ENCODE measurements at places on chromosomes 13 and 19.

DNA sequence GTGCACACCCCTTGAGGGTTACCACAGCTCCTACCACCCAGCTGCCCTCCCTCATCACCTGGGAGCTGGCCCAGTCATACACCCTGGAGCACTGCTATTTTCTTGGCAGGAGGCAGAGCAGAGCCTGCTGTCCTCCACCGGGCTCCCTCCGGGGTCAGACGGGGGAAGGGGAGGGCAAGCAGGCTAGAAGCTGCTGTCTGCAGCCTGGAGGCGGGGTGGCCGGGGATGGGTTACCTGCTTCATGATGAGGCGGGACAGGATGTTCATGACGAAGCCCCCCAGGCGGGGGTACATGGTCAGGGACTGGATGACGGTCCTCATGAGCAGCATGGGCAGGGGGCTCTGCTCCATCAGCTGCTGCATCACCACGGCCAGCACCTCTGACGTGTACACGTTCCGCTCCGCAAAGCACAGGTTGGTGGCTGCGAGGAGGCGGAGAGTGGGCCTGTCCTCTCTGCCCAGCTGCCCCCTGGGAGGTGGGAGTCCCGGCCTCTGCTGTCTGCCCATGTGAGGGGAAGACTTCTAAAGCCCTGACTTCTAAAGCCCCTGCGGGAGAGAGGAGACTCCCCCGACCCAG, 2.7 kb upstream of the RSPH6A start:
- no peaks in the 10 kb centered on the region for H3K27me3 ChIP-seq
- H3K4me1 ChIP-seq, result peaks cover 33% of the 10 kb centered on the region
- no peak overlapping the region for H3K4me3 ChIP-seq
- DNase-seq, result no peak
- H3K36me3 ChIP-seq, result peaks cover 68% of the 10 kb centered on the region

DNA sequence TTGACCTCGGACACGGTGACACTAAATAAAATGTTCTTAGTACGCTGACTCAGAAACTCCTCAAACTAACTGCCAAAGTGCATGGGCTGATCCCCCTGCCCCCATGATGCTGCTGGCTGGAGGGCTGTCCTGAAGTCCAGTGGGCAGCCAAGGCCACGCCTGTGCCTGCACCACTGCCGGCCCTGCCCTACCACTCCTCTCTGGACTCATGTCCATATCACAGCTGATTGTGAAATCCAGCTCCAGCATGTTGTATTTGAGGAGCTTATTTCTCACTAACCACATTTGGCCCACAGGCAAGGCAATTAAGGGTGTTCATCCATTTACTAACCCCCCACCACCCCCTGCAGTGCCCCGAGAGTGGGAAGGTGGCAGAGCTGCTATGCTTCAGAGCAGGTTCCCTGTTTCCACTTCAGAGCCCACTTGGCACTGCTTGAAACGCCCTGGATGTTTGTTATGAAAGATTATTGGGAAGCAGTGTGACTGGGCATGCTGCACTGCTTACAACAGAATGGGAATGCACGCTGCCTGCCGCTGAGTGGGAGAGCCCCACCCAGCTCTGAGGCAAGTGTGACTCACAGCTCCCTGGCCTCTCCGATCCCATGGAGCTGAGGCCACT, 114.0 kb downstream of the UQCRFS1 start:
- H3K27me3 ChIP-seq, result no peaks in the 10 kb centered on the region
- H3K4me3 ChIP-seq, result no peak overlapping the region
- no peak for DNase-seq

GRCh38 chr13:109151696-109152095, 522.3 kb downstream of the MYO16 start:
- no peaks in the 10 kb centered on the region for H3K27me3 ChIP-seq
- H3K36me3 ChIP-seq, result no peaks in the 10 kb centered on the region
- no peak for DNase-seq
- H3K4me3 ChIP-seq, result no peak overlapping the region
- no peak overlapping the region for H3K27ac ChIP-seq

- no peak overlapping the region for H3K27ac ChIP-seq
- peaks cover 51% of the 10 kb centered on the region for H3K4me1 ChIP-seq
- DNase-seq, result no peak
These were observed 545 bp downstream of the NACC1 start for GRCh38 chr19:13118424-13119193.

DNA sequence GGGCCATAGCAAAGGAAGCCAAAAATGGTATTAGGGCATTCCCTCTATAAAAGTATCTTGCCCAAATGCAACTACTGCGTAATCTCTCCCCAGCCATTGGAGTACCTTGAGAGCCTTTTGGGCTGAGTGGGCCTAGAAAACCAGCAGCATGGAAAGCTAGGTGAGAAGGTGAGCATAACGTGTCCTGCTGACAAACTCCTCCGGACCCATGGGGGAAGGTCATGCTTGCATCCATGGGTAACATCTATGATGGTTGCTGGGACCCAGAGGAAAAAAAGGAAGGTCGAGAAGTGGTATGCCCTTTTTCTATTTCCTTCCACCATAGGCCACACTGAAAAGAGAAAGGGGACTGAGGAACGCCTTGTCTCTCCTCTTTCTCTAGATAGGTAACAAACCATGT, 57.4 kb downstream of the ZNF728 start:
- DNase-seq, result peak; percentile 5
- H3K27ac ChIP-seq, result no peak overlapping the region
- H3K4me3 ChIP-seq, result no peak overlapping the region
- H3K4me1 ChIP-seq, result no peaks in the 10 kb centered on the region
- H3K36me3 ChIP-seq, result no peaks in the 10 kb centered on the region

DNA sequence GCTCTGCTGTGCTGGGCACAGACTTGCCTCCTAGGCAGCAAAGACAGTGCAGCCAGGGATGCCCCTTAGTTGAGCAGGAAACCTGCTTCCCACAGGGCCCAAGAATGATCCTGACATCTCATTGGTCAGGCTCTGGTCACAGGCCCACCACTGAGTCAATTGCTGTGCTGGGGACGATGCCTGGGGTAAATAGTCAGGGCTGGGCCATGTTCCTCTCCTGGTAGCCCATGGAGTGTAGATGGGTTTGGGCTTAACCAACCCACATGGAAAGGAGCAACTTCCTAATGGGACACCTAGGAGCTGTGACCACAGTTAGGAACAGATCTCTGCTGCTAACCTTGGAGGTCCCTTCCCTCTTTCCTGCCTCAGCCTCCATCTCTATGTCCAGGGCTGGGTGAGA, 212.5 kb upstream of the ZNF536 start:
- no peaks in the 10 kb centered on the region for H3K27me3 ChIP-seq
- no peak overlapping the region for H3K4me3 ChIP-seq
- no peak for DNase-seq

GRCh38 chr13:51193387-51193786, 28.8 kb upstream of the FAM124A start:
- H3K36me3 ChIP-seq, result no peaks in the 10 kb centered on the region
- H3K27me3 ChIP-seq, result no peaks in the 10 kb centered on the region
- H3K27ac ChIP-seq, result no peak overlapping the region
- no peak overlapping the region for H3K4me3 ChIP-seq
- H3K4me1 ChIP-seq, result no peaks in the 10 kb centered on the region
- no peak for DNase-seq

DNA sequence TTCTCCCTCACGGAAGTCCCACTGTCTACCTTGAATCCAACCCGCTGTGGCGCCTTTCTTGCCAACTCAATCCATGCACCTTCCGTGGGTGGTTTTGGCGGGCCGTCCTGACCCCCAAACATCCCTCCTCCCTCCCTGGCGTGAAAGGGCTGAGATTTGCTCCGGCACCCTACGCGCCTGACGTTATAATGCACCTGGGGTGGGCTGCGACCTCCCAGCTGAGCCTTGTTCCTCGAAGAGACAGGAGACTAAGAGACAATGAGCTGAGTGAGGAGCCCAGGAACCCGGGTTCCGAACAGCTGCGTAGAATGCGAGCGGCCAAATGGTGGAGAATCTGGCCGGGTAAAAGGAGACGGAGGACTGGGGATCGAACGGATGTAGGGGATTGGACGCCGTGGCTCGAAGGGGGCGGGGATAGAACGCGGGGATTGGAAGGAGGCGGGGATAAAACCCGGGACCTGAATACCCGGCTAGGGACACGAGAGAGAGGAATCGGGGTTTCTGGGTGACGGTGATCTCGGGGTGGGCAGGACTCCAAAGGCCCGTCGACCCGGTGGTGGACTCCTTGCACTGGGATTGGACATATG, at the start of gene CPT1C:
TSS of gene CPT1C (plus strand) at position 461 of the 587 bp plus-strand sequence. CDS start 1,137 bp downstream, outside the sequence.
- peak within 1 kb of the TSS; percentile 87 for H3K27ac ChIP-seq
- peaks cover 6% of the 10 kb centered on the region for H3K27me3 ChIP-seq
- peak; percentile 99 for DNase-seq
- peak within 1 kb of the TSS; percentile 73 for H3K4me3 ChIP-seq
- peaks cover 57% of the 10 kb centered on the region for H3K36me3 ChIP-seq
- H3K4me1 ChIP-seq, result peaks cover 47% of the 10 kb centered on the region

DNA sequence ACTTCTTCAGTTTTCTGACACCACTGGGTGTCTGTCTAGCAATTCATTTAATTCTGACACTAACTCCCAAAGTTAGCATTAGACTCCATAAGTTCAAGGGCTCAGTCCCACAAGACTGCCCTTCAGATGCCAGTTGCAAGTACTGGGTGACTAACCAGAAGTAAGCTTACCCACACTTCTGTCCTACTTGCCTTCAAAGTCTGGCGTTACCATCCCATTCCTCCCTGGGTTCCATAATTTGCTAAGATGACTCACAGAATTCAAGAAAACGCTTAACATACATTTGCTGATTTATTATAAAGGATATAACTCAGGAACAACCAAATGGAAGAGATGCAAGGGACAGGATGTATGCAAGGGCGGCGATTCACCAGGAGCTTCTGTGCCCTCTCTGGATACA, 45.5 kb upstream of the NPAS1 start:
- H3K27ac ChIP-seq, result no peak overlapping the region
- H3K4me3 ChIP-seq, result no peak overlapping the region
- peaks cover 60% of the 10 kb centered on the region for H3K4me1 ChIP-seq

- H3K4me1 ChIP-seq, result no peaks in the 10 kb centered on the region
- no peak overlapping the region for H3K4me3 ChIP-seq
- no peak overlapping the region for H3K27ac ChIP-seq
- no peaks in the 10 kb centered on the region for H3K27me3 ChIP-seq
- no peaks in the 10 kb centered on the region for H3K36me3 ChIP-seq
These were observed 1018.0 kb upstream of the PCDH20 start for GRCh38 chr13:62433660-62434059.

DNA sequence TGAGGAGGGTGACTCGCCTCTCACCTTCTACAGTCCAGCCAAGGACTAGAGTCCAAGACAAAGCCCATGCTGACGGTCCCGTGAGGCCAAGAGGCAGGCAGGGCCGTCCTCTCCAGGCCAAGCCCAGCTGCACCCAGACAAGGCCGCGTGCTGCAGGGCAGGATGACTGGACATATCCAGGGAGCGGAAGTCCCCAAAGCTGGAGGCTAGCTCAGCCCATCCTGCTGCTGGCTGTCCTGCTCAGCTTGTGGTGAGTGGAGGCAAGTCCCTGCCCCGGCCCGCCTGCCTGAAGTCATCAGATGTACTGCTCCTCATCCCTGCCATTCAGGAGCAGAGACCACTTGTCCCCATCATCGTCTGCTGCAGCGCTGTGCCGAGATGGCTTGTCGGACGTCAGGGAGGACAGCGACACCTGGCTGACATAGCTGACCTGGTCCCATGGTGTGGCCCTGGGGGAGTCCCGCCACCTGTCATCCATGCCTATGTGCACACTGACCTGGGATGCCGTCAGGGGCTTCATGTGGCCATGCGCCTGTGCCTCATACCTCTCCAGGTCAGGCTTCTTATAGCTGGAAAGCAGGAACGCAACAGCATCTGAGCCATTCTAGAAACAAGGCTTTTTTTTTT, 72.8 kb downstream of the CCDC70 start:
- peaks cover 3% of the 10 kb centered on the region for H3K4me1 ChIP-seq
- no peaks in the 10 kb centered on the region for H3K27me3 ChIP-seq
- DNase-seq, result no peak

- no peak overlapping the region for H3K4me3 ChIP-seq
- no peak overlapping the region for H3K27ac ChIP-seq
- no peak for DNase-seq
- H3K36me3 ChIP-seq, result no peaks in the 10 kb centered on the region
These were observed 21.2 kb upstream of the VWA8 start for GRCh38 chr13:41981951-41982715.

- no peaks in the 10 kb centered on the region for H3K27me3 ChIP-seq
- H3K27ac ChIP-seq, result no peak overlapping the region
- H3K4me1 ChIP-seq, result no peaks in the 10 kb centered on the region
These were observed 11.1 kb downstream of the TEX101 start for GRCh38 chr19:43425567-43426392.

- no peak for DNase-seq
- H3K4me1 ChIP-seq, result no peaks in the 10 kb centered on the region
- no peak overlapping the region for H3K4me3 ChIP-seq
- no peak overlapping the region for H3K27ac ChIP-seq
- no peaks in the 10 kb centered on the region for H3K36me3 ChIP-seq
These were observed 53.0 kb downstream of the EDNRB start for GRCh38 chr13:77865622-77866021.

DNA sequence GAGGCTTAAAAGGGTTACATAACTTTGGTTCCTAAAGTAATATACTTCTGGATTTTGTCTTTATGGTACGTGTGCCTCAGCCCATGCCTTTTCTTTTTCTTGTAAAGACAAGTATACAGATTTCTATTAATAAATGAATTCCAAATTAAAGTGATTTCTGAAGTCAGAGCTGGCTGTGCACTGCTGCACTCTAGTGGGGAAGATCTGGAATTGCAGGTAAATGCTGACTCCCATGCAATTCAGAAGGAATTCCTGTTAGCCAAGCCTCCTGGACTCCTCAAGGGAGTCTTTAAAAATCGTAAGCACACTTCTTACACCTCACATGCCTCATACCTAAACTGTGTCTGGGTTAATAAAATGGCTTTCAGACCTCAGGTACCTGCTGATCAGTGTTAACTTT, 118.4 kb upstream of the SLC7A1 start:
- no peaks in the 10 kb centered on the region for H3K27me3 ChIP-seq
- no peaks in the 10 kb centered on the region for H3K4me1 ChIP-seq
- H3K36me3 ChIP-seq, result no peaks in the 10 kb centered on the region
- no peak for DNase-seq
- H3K4me3 ChIP-seq, result no peak overlapping the region

DNA sequence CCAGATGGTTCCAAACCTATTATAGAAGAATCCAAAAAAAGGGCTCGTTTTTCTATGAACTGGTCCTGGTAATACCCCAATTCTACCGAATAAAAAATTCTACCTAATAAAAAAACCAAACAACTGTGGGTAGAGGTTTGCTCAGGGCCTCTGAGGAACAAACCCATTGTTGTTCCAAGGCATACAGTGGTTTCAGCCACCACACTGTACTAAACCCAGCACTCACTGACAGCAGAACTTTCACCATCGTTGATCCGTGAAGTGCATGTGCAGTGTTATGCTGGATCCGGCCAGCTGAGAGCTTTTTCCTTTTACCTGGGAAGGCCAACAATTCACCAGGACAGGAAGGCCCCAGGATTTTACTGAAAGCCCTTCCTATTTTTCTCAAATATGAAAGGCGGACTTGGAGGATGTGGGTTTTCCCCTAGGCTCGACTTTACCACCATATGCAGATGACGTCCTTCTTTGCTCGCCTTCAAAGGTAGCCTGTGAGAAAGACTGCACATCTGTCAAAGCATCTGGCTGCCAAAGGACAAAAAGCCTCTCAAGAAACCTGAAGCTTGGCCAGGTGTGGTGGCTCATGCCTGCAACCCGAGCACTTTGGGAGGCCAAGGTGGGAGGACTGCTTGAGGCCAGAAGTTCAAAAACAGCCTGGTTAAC, 7.2 kb upstream of the PABPC3 start:
- DNase-seq, result no peak
- H3K36me3 ChIP-seq, result no peaks in the 10 kb centered on the region

- DNase-seq, result no peak
- H3K27me3 ChIP-seq, result no peaks in the 10 kb centered on the region
- no peaks in the 10 kb centered on the region for H3K36me3 ChIP-seq
These were observed 380.8 kb downstream of the LMO7 start for GRCh38 chr13:76016799-76017400.

Data from spinal cord (tissue), 10 donors.